ENCODE measurements at places on chromosomes 6 and 20.

DNA sequence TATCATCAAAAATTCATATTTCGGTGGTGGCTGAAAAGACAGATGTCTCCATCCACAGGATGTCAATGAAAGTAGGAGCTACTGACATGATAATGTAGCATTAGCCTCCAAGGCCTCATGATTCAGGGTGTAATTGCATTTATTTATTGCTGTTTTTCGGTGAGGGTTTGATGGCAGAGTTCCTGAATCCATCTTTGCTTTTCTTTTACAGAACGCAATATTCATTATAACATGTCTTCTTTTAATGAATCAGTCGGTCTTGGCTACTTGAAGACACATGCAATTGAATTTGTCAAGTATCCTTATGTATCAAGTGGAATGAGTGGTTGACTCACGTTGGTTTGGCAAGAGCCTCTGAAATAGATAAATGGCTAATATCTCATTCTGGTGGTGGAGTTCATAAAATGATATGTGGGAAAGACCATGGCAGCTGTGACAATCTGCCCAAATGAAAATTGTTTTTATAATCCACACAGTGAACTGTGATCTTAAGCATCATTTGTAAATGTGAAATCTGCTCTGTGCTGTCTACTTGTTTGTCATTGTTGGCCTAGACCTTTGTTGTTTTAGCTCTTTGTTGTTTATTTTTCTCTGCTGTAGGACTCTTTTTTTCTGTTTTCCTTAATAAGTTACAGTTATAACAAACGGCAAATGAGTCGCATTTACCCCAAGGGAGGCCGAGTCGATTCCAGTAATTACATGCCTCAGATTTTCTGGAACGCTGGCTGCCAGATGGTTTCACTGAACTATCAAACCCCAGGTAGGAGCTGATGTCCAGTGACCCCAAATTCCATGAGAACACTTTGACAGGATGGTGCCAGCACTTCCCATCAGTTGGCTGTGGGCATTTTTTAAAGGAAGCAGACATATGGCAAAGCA lies 105.7 kb upstream of the LAMP5 start:
- DNase-seq, result peak; percentile 66

GRCh38 chr6:106194949-106195921 lies 109.1 kb downstream of the PRDM1 start:
- peak; percentile 100 for DNase-seq

DNA sequence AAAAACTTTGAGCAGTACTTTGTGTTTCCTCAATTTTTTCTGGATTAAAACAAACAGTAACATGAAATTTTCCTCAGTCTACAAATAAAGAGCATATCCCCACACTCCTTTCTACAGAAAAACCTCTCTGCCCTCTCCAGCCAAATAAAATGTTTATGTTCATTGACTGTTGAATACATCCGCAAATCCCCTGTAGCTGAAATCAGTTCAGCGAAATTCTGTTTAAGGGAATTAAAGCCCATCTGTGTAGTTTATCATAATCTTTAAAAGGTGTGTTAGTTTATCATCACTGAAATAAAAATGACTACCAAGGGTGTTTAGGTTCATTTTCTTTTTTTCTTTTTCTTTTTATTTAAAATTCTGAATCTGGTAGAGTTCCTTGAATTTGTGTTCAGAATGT lies 157.8 kb upstream of the RUNX2 start:
- DNase-seq, result no peak

GRCh38 chr6:20583444-20583800 lies 49.2 kb downstream of the CDKAL1 start:
- no peak for DNase-seq

GRCh38 chr20:29689411-29690225 lies 1567.8 kb upstream of the DEFB115 start:
- DNase-seq, result no peak

DNA sequence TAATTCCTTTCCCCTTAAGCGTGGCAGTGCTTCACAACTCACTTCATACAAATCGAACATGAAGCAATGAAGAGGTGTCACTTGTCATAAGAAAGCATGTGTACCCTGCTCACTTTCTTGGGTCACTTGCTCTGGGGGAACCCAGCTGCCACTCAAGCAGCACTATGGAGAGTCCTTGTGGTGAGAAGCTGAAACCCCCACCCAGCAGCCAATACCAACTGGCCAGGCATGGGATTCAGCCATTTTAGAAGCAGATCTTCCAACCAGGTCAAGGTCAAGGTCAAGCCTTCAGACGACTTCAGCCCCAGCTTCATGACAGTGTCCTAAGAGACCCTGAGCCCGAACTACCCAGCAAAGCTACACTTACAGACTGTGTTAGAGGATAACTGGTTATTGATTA lies 62.8 kb downstream of the PSMB1 start:
- no peak for DNase-seq

GRCh38 chr6:134684423-134684795 lies 265.5 kb downstream of the ALDH8A1 start:
- DNase-seq, result no peak

DNA sequence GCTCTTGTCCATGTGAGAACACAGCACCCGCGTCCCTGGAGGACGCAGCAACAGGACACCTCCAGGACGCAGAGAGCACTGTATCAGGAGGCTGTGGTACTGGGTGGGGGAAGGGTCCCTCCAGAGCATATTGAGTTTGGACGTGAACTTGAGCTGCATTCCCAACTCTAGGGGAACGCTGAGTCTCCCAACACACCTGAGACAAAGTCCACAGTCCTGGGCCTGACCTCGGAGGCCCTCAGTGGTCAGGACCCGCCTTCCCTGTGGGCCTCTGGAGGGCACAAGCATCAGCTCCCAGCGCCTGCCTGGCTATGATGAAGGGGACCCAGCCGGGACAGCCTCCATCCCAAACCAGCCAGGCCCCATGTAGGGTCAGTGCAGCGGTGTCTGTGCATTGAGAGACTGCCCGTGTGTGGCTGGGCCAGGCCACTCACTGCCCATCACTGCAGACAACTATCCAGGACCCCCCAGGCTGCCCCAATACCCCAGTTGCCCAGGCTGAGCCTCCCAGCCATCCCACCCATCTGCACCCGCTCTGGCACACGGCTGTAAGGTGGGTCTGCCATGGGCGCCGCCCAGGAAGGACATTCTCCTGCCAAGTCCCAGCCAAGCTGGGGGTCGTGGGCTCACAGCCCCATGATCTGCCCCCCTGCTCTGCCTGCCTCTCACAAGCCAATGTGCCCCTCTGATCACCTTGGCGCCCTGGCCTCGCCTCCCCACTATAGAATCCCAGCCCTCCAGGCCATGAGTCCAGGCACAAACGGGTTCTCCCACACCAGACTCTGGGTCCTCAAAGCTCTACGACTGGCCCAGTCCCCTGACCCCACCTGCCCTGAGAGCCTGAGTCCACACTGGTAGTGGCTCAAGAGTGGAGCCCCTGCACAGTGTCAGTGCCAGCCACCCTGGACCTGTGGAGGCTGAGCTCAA lies 115.7 kb downstream of the TAF4 start:
- DNase-seq, result no peak

DNA sequence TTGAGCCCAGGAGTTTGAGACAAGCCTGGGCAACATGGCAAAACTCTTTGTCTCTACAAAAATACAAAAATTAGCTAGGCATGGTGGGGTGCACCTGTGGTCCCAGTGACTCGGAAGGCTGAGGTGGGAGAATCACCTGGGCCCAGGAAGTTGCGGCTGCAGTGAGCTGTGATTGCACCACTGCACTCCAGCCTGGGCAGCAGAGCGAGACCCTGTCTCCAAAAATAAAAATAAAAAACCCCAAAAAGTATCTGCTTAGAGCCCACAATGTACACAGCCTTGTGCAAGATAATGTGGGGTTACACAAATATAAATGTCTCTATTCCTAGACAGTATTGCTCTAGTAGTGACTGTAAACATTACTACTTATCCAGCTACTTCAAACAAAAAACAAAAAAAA lies 5.9 kb downstream of the ESF1 start:
- no peak for DNase-seq

DNA sequence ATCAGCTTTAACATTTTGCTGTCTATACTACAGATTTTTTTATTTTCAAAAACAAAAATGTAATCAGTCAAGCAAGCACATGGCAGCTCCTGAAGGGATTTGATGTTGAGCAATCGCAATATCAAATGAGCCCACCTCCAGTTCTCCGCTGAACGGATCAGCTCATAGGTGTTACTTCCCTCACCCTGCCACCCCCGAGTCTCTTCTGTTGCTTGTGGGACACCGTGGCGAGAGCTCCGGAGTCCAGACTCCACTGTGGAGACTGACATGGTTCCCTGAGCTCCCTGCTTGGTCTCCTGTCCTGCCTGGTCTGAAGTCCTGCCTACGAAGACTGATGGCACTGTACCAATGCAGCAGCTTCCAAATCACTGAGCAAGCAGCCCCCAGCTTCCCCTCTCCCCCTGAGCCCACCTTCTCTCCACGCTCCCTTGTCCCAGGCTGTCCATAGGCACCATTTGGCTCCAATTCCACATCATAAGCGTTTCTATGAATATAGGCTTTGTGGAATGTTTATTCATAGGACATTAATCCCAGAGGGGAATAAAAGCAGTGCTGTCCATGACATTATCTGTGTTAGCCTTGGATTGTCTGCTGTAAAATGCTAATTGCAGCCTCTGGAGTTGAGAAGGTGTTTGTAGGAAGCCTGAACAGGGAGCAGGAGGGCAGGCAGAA lies 162.2 kb downstream of the LY86 start:
- no peak for DNase-seq

DNA sequence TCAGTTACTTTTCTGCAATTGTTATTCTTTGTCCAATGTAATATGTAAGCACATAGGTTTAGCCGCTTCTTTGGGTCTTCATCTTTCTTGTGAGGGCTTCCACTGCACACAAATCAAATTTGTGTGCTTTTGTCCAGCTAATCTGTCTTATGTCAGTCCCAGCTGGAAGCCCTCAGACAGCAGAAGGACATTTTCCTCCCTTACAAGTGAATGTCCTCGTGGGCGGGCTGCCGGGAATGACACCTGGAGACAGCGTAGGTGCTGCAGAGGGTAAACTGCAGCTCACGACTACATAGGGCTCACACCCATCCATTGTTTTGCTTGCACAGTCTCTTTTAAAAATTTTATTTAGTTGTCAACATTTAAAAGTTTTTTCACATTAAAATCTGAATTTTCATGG lies 24.6 kb upstream of the PPP1R14C start:
- DNase-seq, result peak; percentile 9

DNA sequence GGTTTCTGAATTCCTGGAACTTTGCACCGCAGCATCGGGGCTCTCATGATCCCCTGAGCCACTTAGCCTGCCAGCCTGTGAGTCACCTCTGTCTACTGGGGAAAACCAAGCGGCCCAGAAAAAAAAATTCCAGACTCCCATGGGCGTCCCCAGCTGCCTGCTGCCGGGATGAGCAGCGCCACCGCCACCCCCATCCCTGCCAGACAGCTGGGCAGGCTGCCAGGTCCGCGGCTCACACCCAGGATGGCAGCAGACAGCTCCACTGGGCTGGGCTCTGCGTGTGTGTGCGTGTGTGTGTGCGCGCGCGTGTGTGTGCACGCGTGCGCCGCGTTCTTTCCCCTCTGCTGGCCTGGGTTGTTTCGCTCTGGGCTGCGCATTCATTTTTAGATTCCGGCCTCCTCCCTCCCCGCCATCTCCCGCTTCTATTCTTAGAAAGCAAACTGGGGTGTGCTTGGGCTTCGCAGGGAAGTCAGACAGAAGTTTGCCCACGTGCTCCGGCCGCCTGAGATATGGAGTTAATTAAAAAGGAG lies 38.9 kb upstream of the PMEPA1 start:
- peak; percentile 87 for DNase-seq

GRCh38 chr20:9031991-9032390 lies 36.9 kb upstream of the PLCB4 start:
- no peak for DNase-seq

DNA sequence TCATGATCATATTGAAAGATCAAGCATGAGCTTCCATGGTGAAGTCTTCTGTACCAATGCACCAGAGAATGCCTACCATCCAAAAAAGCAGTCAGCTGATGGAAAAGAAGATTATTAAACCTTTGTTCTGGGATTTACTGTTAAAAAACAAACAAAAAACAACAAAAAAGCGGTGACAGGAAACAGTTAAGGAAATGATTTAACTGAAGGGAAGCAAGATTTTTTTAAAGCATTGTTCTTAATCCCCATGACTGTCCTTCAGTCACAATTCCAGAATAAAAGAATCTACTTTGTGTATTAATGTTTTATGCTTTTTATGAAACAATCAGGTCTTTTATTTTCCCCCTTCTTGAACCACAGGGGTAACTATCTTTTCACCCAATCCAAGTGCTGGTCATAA lies 23.9 kb downstream of the FAM162B start:
- no peak for DNase-seq

DNA sequence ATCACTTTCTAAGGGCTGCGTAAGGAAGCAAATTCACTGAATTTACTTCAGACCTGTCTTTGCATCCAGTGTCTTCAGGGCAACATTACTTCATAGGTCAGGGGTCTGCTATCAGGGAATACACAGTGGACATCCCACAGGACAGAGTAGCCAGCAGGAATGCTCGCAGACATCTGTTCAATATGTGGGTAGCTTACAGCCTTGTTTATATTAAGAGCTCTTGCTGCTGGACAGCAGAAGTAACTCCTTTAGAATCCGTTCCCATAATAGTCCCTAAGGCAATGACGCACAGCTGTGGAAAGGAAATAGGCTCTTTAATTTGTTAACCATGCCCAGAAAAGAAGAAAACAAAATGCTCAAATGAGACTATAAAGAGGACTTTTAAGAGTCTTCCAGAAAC lies 198.7 kb downstream of the MOXD1 start:
- no peak for DNase-seq

GRCh38 chr20:17295991-17296390 lies 69.2 kb downstream of the PCSK2 start:
- DNase-seq, result no peak

GRCh38 chr6:45026003-45026516 lies 302.1 kb upstream of the RUNX2 start:
- DNase-seq, result peak; percentile 40

- DNase-seq, result no peak
Observed at GRCh38 chr20:36865076-36865860, 10.7 kb upstream of the TLDC2 start.

GRCh38 chr6:66396549-66396948 lies 689.5 kb upstream of the EYS start:
- DNase-seq, result no peak

DNA sequence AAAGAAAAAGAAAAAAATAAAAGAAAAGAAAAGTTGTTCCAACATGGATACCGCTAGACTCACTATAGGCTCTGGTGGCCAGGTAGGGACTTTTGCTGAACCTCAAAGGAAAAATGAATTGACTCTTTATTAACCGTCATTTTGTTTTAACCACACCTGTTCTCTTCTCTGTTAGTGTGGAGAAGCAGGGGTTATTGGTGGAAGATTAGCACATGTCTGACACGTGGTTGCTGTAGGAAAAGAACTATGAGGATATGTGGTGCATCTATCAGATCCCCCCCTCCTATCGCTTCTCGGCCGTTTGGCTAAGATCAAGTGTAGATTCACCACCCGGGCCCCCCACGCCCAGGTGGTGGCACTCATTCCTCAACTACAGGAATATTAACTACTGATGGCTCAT lies 212.4 kb upstream of the ZNF184 start:
- DNase-seq, result no peak

- no peak for DNase-seq
Observed at GRCh38 chr20:61044499-61044898, 207.6 kb upstream of the CDH4 start.

GRCh38 chr6:143449714-143450452 lies 612 bp downstream of the ADAT2 start:
- peak; percentile 16 for DNase-seq
